ENCODE measurements at places on chromosomes 2 and 18. TPM values are rescaled to one million over a fixed set of nuclear protein-coding genes. Genes with fewer than 3 reads are reported as not detected.

DNA sequence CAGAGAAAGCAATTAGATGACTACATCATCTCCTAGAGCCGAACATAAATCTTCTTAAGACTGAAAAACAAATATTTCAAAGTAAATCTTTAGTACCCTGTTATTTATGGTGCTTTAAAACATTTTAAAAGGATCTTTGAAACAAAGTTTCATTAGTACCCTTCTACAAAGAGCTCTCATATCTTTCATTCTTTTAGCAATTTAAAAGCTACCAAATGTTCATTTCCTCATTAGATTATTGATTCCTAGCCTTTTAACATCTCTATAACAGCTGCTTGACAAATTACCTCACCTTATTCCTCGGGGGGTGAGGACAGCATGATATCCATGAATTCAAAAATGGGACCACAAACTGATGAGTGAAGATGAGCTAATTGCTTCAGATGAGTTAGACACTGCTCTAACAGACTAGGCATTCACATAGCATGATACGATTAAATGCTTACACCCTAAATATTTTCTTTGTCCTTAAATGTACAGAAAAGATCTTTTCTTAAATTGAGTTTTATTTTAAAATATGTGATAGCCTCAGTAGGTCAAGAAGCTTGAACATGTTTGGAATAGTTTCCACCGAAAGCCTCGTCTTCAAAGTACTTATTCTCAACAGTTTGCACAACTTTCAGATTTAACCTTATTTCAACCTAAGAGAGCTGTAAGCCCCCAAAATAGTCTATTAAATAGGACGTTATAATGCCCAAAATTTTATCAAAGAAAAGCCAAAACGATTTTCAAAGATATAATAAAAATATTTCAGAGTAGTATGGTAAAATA lies 2.1 kb downstream of the ATAD2B start:
- DNase-seq = no peak
- no peaks in the 10 kb centered on the region for H3K36me3 ChIP-seq
- peaks cover 8% of the 10 kb centered on the region for H3K4me1 ChIP-seq
- H3K27me3 ChIP-seq = no peaks in the 10 kb centered on the region
- no peak overlapping the region for H3K27ac ChIP-seq

DNA sequence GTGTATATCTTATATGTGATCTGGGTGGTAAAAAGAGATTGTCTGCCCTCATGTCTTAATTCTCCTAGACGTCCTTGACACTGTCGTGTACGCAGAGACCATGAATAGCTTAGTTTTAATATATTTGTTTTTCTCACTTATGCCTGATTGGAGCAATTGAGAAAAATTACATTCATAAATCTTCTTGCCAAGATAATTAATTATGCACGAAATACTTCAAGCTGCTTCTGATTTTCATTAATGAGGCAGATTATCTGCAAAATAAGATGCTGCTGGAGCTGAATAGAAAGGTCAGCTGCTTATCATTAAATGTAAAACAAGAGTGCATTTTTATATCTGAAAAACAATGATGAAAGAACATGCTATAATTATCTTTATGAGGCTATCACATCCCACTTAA lies 95.9 kb downstream of the CCDC141 start:
- no peak overlapping the region for H3K27ac ChIP-seq
- H3K4me3 ChIP-seq = no peak overlapping the region
- H3K4me1 ChIP-seq = no peaks in the 10 kb centered on the region
- no peaks in the 10 kb centered on the region for H3K27me3 ChIP-seq
- H3K36me3 ChIP-seq = no peaks in the 10 kb centered on the region

DNA sequence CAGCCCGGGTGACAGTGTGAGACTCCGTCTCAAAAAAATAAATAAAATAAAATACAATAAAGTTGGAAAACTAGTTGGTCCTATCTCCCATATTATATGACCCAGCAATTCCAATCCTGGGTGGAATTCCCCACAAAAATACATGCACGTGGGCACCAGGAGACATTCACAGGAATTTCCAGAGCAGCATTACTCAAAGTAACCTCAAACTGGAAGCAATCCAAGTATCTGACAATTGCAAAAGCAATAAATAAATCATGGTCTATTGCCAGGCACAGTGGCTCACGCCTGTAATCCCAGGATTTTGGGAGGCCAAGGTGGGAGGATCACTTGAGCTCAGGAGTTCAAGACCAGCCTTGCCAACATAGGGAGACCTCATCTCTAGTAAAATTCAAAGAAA lies 101.2 kb upstream of the MAP4K4 start:
- peak; percentile 43 for DNase-seq
- H3K27ac ChIP-seq = no peak overlapping the region
- no peak overlapping the region for H3K4me3 ChIP-seq
- no peaks in the 10 kb centered on the region for H3K27me3 ChIP-seq

- DNase-seq = no peak
- no peaks in the 10 kb centered on the region for H3K36me3 ChIP-seq
- no peaks in the 10 kb centered on the region for H3K4me1 ChIP-seq
- H3K27me3 ChIP-seq = peaks cover 20% of the 10 kb centered on the region
- H3K27ac ChIP-seq = no peak overlapping the region
Observed at GRCh38 chr2:222673883-222674282, 2.4 kb downstream of the MOGAT1 start.

DNA sequence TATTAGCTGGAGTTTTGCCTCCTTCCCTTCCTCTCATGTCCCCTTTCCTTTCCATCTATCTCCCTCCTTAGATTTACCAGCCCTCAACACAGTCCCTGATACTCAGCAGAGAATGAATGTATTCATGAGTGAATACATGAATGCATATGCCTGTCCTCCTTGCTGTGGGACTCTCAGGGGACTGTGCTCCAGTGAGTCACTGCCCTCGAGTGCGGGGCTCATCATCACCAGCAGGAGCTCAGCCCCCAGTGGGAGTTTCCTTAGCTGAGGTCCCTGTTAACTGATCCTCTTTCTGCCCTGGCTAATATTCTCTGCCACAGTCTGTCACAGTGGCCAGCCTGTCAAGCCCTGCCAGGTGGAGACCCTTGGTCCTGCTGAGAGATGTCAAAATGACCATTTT lies 104.9 kb upstream of the LHCGR start:
- H3K27ac ChIP-seq = no peak overlapping the region
- no peaks in the 10 kb centered on the region for H3K4me1 ChIP-seq
- no peak overlapping the region for H3K4me3 ChIP-seq
- DNase-seq = no peak
- H3K36me3 ChIP-seq = no peaks in the 10 kb centered on the region

GRCh38 chr2:47209622-47210021 lies 54.5 kb upstream of the STPG4 start:
- H3K36me3 ChIP-seq = no peaks in the 10 kb centered on the region
- no peak overlapping the region for H3K27ac ChIP-seq
- DNase-seq = no peak
- no peaks in the 10 kb centered on the region for H3K27me3 ChIP-seq
- H3K4me1 ChIP-seq = peaks cover 18% of the 10 kb centered on the region
- H3K4me3 ChIP-seq = no peak overlapping the region

GRCh38 chr2:231764760-231765159 lies 16.3 kb downstream of the PDE6D start:
- H3K36me3 ChIP-seq = no peaks in the 10 kb centered on the region
- H3K27me3 ChIP-seq = no peaks in the 10 kb centered on the region
- H3K4me3 ChIP-seq = no peak overlapping the region

GRCh38 chr2:23093513-23093912 lies 291.5 kb upstream of the KLHL29 start:
- H3K27me3 ChIP-seq = no peaks in the 10 kb centered on the region
- no peaks in the 10 kb centered on the region for H3K36me3 ChIP-seq
- no peak overlapping the region for H3K27ac ChIP-seq
- no peak for DNase-seq
- H3K4me3 ChIP-seq = no peak overlapping the region

DNA sequence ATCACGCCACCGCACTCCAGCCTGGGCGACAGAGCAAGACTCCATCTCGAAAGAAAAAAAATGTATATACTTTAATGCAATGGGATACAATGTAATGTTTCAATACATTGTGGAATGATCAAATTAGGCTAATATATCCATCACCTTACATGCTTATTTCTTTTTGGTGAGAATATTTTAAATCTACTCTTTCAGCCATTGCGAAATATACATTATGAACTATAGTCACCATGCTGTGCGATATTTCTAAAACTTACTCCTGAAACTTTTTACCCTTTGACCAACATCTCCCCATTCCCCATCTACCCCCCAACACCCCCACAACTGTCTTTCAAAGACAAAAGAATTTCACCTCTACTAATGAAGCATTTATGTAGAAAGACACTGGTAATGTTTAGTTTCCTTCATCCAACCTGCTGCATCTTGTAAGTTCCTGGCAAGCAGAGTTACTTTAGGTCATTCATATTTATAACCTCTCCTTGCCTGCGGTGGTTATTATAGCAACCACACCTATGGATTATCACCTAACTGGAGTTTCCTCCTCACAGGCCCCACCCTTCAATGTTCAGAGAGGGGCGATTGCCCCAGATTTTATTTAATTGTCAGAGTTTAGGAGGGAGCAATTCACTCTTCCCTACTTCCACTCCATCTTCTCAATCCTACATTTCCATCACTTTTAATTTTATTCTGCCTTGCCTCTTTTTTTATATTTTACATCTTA lies 1.2 kb upstream of the ME2 start:
- no peak for DNase-seq
- peak overlapping the region; percentile 83 for H3K4me3 ChIP-seq
- H3K27ac ChIP-seq = no peak overlapping the region

DNA sequence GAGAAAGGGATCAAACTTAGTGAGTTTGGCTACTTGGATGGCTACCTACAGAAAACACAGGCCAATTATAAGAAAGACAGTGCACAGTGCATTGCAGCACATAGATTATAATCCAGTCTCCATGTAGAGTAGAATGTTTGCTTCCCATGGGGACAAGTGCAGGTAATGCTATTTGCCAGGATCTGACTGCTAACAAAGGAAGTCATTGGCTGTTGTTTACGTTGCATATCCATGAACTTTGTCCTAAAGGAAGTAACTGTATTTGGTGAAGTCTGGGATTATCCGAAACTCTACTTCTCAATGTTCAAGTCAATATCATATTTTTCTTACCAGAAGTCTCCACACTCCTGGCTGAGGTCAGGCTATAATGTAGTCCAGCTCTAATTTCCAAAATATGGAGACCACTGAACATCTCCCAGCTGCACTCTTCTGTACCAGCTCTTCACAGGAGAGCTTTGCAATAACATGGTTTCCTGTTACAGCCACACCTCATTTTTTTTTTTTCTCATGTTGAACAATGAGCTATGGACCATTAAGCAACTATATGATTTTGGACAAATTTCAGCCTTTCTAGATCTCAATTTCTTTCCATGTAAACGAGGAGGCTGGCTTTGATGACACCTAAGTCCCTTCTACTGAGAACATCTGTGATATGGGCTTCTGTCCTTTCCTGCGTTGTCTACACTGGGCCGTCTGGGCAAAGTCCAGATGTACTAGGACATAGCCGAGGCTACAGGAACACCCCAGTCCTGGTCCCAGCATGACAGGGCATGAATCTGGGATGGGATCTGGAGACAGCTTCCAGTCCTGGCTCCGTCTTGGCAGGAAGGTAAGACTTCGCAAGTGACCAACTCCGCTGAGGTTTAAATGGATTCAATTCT lies 154.8 kb downstream of the LAMA1 start:
- H3K27ac ChIP-seq = no peak overlapping the region
- no peak overlapping the region for H3K4me3 ChIP-seq
- H3K36me3 ChIP-seq = no peaks in the 10 kb centered on the region
- H3K4me1 ChIP-seq = peaks cover 4% of the 10 kb centered on the region
- no peak for DNase-seq
- no peaks in the 10 kb centered on the region for H3K27me3 ChIP-seq

- no peaks in the 10 kb centered on the region for H3K4me1 ChIP-seq
- no peak overlapping the region for H3K4me3 ChIP-seq
- no peak for DNase-seq
- H3K36me3 ChIP-seq = no peaks in the 10 kb centered on the region
- H3K27ac ChIP-seq = no peak overlapping the region
Observed at GRCh38 chr2:10525573-10526265, 77.6 kb upstream of the ODC1 start.

DNA sequence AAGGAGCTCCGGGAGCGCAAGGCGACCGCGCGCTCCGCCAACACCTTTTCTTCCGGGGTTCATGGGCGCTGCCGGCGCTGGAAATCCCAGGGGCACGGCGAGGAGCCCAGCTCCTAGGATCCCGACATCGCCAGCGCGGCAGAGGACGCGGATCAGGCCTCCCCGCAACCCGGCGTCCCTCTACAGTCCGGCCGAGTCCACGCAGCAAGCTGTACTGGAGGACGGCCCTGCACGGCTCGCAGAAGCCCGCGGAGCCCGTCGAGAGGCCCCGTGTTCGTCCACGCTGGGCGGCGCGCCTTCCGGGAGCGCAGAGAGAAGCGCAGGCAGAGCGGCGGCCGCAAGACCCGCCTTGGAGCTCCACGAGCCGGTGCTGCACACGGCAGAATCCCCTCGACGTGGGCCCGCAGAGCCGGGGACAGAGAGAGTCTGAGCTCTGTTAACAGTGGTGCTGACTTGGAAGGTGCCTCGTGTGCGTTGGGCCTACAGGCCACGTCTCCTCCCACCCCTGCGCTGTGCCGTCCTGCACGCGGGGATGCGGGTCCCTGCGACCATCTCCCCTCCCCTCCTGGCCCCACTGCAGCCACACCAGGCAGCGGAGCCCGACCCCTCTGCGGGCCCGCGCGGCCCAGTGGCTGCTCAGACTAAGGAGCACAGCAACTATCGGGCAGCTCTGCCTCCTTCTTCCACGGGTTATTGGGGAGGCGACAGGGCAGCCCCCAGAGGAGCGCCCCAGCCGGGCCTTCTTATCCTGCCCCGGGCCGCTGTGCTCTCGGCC lies 28.1 kb upstream of the PTPN2 start:
- no peak for DNase-seq
- H3K27ac ChIP-seq = no peak overlapping the region
- H3K27me3 ChIP-seq = peaks cover 6% of the 10 kb centered on the region
- no peaks in the 10 kb centered on the region for H3K36me3 ChIP-seq
- H3K4me3 ChIP-seq = no peak overlapping the region

DNA sequence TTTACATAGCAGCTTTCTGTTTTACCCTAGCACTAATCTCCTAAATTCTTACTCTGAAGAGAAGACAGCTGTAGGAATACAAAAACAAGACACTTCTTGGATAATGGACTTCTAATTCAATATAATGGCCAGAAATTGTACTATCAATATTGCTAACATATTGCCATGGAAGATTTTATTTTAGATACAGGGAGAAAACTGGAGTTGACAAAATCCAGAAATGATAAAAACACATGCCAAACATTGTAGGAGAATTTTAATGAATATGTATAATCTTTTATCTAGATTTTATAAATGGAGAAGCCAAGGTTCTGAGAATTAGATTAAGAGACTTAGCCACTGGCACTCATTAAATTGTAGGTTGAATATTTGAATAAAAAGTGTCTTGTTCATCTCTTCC lies 1838.8 kb upstream of the LRRTM1 start:
- no peak for DNase-seq
- no peaks in the 10 kb centered on the region for H3K4me1 ChIP-seq
- no peaks in the 10 kb centered on the region for H3K27me3 ChIP-seq
- H3K36me3 ChIP-seq = no peaks in the 10 kb centered on the region
- H3K4me3 ChIP-seq = no peak overlapping the region

The MARCHF4 gene
- total RNA-seq = 42.8 TPM

The THOC1 gene
- total RNA-seq = 20.2 TPM

The CHST10 gene
- total RNA-seq = 11.1 TPM

The DSG1 gene
- total RNA-seq = 0.05 TPM

All from astrocyte (in vitro differentiated cells and primary cell).